ENCODE measurements at places on chromosomes 3 and 15. TPM values are rescaled to one million over a fixed set of nuclear protein-coding genes. Genes with fewer than 3 reads are reported as not detected.

EXD1 gene
- 0.37 TPM for total RNA-seq

PCOLCE2 gene
- 3.2 TPM for total RNA-seq

NMD3 gene
- 89.6 TPM for total RNA-seq

PLA2G4D gene
- total RNA-seq = not detected

CCRL2 gene
- total RNA-seq = not detected

All from MCF 10A (cell line).